Sciatic nerve (tissue), 2 donors: ENCODE measurements at places on chromosomes 7 and 10. TPM values are rescaled to one million over a fixed set of nuclear protein-coding genes. Genes with fewer than 3 reads are reported as not detected.

SH2D4B gene
- total RNA-seq: 0.18 TPM

LRMDA gene
- total RNA-seq: 16.6 TPM

PIK3CG gene
- 6.6 TPM for total RNA-seq

METTL27 gene
- 6.2 TPM for total RNA-seq

ITGB8 gene
- total RNA-seq: 207 TPM

PAX2 gene
- not detected for total RNA-seq

DNA sequence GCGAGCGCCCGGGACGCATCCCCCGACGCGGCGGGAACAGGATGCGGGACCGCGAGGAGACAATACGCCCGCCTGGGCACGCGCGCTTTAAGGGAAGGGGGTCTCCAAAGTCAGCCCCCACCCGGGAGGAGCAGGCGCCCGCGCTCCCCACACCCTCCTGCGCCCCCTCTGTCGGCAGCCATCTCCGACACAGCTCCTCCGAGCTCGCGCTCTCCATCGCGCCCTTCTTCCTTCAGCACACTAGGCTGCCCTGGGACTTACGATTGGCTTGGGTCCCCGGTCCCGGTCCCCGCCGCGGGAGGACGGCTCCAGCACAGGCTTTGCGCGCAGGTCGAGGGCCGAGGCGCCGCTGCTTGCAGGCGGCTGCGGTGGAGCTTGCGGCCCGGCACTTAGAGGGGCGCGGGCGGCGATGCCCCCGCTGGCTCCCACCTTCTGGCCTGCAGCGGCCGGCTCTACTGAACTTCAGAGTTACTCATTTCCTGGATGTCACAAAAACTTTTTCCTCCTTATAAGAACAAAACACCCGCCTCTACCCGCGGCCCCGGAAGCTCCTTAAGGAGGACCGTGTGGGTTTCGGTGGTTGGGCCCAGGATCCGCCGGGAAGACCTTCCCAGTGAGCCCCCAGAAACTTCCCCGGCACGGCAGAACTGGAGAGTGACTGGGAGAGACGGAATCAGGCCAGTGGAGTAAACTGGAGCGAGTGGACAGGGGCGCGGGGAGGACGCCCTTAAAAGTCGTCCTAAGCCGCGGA, at the start of gene ITPRIP:
Gene ITPRIP, minus strand, starts transcription at position 481 of the 751 bp plus-strand sequence. CDS start 22,414 bp downstream, outside the sequence.
- DNase-seq: peak; percentile 85

GRCh38 chr10:91775731-91776130, 22.5 kb upstream of the TNKS2 start:
- no peak for DNase-seq

GRCh38 chr10:99394256-99394655, 36.2 kb downstream of the GOT1 start:
- no peak for DNase-seq

- no peak for DNase-seq
These were observed 79.6 kb upstream of the SCIN start for GRCh38 chr7:12490940-12491339.

GRCh38 chr10:103127241-103127640, 65.8 kb downstream of the NT5C2 start:
- DNase-seq: no peak

DNA sequence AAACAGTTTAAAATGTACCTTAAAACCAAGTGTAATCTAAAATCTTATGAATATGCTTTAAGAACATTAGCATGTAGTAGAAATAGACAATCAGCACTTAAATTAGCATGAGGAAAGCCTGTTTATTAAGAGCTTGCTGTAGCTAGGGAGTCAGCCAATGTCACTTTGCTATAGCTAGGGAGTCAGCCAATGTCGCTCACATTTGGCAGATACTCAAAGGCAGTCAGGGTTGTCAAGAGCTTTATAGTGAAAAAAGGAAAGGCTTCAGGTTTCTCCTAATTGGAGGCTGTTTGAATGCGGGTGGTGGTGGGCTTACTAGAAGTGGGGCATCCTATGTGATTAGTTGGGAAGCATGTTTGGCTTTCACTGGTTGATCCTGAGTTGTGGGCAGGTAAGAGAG, 226.2 kb upstream of the DGKB start:
- no peak for DNase-seq

GRCh38 chr7:17983221-17984062, 43.1 kb upstream of the SNX13 start:
- DNase-seq: no peak

- DNase-seq: no peak
These were observed 8.6 kb downstream of the MCMBP start for GRCh38 chr10:119863951-119864565.

DNA sequence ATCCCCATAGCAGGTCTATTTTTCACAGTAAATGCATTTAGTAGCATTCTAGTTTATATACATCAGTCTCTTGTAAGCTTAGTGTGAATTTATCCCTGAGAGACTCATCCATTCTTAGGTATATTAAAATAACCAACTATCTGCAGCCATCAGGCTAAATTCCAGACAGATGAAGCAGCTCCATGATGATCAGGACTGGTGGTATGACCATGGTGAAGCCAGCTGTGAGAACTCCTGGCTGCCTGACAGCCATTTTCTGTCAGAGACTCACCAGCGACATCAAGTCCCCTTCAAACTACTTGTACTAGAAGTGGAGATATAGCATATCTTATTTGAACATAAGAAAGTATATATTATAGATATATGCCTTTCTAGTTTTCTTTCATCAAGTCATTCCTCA, 70.3 kb upstream of the GSDME start:
- no peak for DNase-seq

DNA sequence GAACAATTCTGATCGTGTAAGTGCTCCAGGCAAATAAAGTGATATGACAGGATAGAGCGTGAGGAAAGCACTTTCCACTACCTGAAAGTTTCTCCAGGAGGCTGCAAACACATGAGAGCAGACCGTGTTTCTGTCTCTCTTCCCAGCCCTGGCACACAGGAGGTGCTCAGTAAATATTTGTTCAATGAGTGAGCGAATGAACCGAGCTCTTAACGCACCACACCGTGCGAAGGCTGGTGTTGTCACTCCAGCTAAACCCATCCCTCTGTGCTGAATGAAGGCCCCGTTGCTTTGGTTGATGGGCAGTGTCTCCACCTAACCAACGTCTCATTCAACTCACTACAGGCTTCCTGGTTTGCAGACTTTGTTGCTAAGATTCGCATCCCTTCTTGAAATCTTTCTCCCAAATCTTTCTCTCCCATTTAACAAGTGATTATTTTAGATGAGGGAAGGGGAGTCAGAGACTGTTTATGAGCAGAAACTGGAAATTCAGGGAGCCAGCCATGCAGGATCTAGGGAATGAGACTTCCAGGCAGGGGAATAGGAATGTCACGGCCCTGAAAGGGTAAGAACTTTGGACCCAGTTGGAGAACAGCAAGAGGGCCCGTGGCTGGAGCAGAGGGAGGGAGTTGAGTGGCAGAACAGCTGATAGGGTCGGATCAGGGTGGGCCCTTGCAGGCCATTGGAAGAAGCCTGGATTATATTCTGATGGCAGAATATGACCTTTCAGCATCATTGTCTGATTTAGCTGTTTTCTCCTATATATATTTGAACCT, 282.6 kb downstream of the CAMK1D start:
- no peak for DNase-seq

GRCh38 chr10:5184987-5185775, at the start of gene AKR1C8:
Gene AKR1C8 (minus strand): TSS chr10:5185150. CDS start chr10:5185104, 46 bp downstream.
- DNase-seq: no peak

DNA sequence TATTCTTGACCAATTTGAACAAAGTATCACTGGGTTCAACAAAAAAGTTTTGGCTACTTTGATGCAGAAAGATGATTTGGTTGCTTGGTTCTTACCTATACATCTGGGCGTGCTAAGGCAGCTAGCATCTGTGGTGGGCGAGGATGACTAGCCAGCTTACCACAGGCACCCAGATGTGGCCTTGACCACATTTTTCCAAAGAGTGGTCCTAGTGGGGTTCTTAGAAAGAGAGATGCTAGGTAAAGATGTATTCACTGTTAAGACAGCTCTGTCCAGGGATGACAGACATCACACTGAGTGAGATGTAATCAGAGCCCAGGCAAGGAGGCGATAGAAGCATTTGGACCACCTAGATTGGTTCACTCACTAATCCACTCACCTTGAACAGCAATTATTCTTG, 785 bp downstream of the DNTT start:
- DNase-seq: no peak

DNA sequence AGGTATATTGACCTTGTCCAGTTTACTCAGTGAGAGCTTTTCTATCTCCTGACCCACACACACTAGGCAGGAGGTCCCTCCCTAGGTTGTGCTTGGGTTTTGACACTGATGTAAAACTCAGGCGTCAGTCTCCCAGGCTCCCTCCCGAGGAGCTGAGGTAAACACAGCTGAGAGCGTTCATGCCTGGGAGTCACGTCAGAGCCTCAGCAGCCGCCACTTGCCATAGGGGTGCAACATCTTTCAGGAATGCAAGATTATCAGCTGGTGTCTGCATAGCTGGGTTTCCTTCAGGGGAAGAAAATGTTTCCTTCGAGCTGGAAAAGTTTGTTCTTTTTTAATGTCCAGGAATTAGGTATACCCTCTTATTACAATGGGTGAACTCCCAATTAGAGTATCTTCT, 70.6 kb downstream of the FGFR2 start:
- no peak for DNase-seq

GRCh38 chr7:30968294-30968693, 4.5 kb downstream of the GHRHR start:
- DNase-seq: no peak

DNA sequence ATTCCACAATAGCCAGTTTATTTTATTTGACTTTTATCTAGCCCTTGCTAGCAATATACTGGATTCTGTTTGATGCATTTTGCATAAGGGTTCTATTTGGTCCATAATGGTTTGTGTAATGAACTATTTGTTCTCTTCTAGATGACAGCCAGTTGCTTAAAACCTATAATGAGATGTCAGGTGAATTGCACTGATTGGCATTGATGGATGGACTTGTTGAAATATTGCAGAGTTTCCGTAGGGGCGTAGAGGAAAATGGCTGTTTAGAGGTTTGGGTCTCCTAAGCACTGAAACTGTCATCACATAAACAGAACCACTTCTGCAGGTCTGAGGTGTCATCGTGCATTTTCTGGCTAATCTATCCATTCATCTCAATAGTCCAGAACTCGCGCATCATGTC, 124.9 kb upstream of the HDAC9 start:
- DNase-seq: no peak

GRCh38 chr7:157253850-157254249, 83.0 kb upstream of the DNAJB6 start:
- no peak for DNase-seq

- DNase-seq: no peak
These were observed 199.6 kb upstream of the CELF2 start for GRCh38 chr10:10818082-10818481.

DNA sequence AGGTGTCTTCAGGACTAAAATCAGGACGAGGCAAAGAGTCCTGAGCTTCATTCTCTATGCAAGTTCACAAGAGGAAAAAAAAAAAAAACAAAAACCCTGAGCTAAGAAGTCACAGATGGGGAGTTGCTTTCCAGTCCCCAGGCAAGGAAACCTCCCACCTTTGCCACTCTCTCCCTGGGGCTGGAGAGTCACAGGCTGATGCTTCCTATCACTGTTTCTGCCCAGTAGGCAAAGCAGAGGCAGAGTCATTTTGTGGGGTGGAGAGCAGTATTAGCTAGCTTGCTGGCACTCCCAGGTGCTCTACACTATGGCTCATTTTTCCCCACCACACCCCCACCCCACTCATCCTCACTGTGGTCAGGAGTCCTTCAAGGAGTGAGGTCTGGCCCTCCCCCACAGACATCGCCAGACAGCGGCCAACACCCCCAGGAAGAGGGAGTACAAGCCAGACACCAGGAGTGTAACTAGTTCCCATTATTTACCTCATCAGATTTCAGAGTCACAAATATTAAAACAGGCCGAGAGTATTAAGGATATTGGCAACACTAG, 34.6 kb upstream of the UNC5B start:
- no peak for DNase-seq

GRCh38 chr10:12974078-12974477, 27.4 kb downstream of the CCDC3 start:
- DNase-seq: no peak

- no peak for DNase-seq
These were observed 90.8 kb upstream of the EEPD1 start for GRCh38 chr7:36062154-36062815.

- no peak for DNase-seq
These were observed 1673.4 kb downstream of the REEP3 start for GRCh38 chr10:65194555-65194954.
